Pulmonary artery endothelial cell (primary cell): ENCODE measurements at places on chromosomes 12 and 14. TPM values are rescaled to one million over a fixed set of nuclear protein-coding genes. Genes with fewer than 3 reads are reported as not detected.
A peak's percentile ranks its signal among the peaks of the same experiment; 100 is the strongest.

- no peak for DNase-seq
Measured at GRCh38 chr12:102948941-102949352, 8.5 kb upstream of the ASCL1 start.

DNA sequence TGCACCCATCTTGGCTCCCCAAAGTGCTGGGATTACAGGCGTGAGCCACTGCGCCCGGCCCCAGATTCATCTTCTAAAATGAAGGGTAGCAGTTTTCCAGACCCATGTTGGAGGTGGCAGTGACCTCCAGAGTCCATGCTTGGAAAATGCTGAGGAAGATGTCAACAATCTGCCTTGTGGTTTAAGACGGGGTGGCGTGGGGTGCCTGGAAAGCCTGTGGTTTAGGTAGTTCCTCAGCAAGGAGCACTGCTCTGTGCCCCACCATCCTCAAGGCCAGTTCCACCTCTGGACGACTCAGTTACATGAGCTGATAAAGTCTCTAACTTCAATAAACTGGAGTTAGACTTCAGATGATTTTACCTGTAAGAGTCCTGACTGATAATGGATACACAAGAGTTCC is 48.6 kb downstream of the DRAM1 start:
- DNase-seq, result no peak

Gene USP5
- 105 and 132 TPM in 2 replicates for total RNA-seq

DNA sequence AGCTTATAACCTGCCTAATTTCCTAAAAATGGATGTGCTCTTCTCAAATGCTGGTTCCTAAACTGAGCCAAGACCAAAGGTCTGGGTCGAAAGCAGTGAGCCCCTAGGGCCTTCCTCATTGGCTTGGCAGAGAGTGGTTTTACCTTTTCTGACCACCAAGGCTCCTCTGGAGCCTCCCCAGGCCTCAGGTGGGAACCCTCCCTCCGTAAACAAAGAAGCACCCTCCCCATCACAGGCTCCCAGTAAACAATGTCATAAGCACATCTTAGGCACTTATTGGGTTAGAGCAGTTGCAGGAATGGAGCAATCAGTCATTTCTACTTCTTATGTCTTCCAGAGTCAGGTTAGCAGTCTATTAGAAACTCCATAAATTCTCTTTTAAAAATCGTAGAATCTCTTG is 6.0 kb downstream of the CHPT1 start:
- no peak for DNase-seq

- DNase-seq, result no peak
Measured at GRCh38 chr14:100345711-100346110, 22.6 kb downstream of the SLC25A47 start.

Gene FAM222A
- 0.26 and 0.92 TPM in 2 replicates for total RNA-seq

GRCh38 chr12:56469007-56469930 is 891 bp downstream of the SPRYD4 start:
- no peak for DNase-seq

Gene CLEC7A
- 0.07 TPM in 2 replicates for total RNA-seq

DNA sequence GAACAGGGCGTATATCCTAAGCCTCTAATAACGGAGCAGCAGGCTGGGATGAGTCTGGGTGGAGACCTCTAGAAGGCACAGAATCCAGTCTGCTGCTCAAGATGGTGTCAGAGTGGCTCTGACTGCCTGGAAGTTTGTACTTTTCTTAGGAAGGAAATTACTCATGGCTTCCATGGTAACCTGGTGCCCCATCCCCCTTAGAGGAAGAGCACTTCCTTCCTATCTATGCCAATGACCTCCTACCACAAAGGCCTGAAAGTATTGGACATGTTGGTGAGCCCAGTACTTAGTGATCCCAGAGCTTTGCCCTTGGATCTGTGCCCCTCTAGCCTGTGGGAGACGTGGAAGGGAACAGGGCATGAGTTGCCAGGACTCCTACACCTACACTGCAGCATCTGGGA is 1.5 kb downstream of the BATF start:
- peak; percentile 60 for DNase-seq

GRCh38 chr12:4169959-4170358 is 103.6 kb upstream of the CCND2 start:
- no peak for DNase-seq

DNA sequence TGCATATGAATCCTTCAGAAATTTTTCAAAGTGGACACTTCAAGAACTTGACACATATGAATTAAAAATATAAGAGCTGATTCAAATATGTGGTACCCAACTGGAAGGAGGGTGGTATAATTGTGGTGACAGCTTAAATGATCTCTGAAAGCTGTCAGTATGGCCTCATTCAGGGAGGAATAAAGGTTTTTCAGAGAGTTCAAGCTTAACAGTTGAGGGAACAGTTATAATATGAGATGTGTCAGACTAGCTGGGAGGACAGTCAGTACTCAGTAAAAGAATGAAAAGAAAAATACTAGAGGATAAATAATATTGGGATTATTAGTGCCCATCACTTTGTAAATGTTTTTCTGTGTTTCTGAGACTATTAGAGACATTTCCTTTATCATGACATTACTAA is 277.5 kb downstream of the RASSF9 start:
- no peak for DNase-seq

Gene OR6C2
- total RNA-seq, result not detected in 2 replicates

- DNase-seq, result no peak
Measured at GRCh38 chr14:76832503-76832988, 6.3 kb downstream of the LRRC74A start.

Gene FAM161B
- 1.5 and 2.6 TPM in 2 replicates for total RNA-seq

DNA sequence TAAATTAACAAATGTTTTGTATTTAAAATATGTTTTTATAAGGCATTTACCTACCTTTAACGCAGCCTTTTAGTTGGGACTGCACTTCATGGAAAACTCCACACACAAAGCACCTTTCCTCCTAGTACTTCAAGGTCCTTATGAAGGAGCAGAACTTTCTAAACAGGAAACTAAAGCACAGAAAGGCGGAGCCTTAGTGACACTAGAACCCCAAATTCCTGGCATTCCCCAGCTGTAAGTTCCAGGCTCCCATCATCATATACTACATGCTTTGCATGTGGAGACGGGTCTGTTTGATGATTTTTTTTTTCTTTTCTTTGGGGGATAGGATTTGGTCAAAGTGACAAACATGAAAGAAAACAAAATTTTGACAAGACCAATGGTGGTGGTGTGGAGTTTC is 39.5 kb downstream of the STXBP6 start:
- no peak for DNase-seq

DNA sequence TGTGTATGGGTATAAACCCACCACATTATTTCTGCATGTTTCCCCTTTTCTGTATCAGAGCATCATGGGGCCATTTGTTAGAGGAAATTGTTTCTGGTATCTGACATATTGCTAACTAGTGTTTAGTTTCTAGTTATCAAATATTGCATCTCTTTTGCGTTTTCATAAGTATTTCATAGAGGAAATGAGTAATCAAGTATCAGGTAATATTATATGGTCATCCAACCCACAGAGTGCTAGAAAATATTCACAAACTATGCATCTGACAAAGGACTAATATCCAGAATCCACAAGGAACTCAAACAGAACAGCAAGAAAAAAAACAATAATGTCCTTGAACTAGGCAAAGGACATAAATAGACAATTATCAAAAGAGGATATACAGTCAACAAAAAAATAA is 258.9 kb upstream of the LRIG3 start:
- DNase-seq, result no peak

DNA sequence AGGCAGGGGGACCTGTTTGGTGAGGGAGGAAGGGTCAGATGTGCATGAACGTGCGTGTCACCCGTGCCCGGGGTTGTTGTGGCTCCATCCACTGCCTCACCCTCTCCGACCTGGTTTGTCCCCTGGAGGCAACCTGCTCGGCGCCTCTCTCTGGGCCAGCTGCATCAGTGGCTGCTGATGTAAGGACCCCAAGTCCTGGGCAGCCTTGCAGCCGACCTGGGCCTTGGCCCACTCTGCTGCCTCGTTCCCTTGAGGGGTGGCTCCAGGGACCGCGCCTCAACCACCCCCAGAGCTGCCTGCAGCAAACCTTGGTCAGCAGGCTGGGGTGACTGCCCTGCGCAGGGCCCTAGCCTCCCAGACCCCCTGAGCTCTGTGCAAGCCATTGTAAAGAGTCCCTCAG is 351.7 kb downstream of the TMEM121 start:
- no peak for DNase-seq

GRCh38 chr14:90093942-90094595 is 32.3 kb downstream of the KCNK13 start:
- DNase-seq, result no peak

DNA sequence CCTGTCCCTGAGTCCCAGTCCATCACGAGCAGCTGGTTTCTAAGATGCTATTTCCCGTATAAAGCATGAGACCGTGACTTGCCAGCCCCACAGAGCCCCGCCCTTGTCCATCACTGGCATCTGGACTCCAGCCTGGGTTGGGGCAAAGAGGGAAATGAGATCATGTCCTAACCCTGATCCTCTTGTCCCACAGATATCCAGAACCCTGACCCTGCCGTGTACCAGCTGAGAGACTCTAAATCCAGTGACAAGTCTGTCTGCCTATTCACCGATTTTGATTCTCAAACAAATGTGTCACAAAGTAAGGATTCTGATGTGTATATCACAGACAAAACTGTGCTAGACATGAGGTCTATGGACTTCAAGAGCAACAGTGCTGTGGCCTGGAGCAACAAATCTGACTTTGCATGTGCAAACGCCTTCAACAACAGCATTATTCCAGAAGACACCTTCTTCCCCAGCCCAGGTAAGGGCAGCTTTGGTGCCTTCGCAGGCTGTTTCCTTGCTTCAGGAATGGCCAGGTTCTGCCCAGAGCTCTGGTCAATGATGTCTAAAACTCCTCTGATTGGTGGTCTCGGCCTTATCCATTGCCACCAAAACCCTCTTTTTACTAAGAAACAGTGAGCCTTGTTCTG is 41.6 kb downstream of the DAD1 start:
- DNase-seq, result no peak
